Pulmonary artery endothelial cell (primary cell): ENCODE measurements at places on chromosomes 5 and 9.

- no peak for DNase-seq
Observed at GRCh38 chr5:115475788-115476187, 68.8 kb downstream of the FEM1C start.

- no peak for DNase-seq
Observed at GRCh38 chr5:177426566-177427210, at the start of gene GRK6. Gene GRK6, plus strand, starts transcription at chr5:177426676. Its CDS starts 170 bp downstream, at chr5:177426846.

- DNase-seq = no peak
Observed at GRCh38 chr9:131469951-131470350, 32.8 kb upstream of the POMT1 start.

GRCh38 chr5:114238771-114239313, 123.0 kb upstream of the KCNN2 start:
- DNase-seq = no peak

- no peak for DNase-seq
Observed at GRCh38 chr5:179805529-179806249, 977 bp downstream of the MGAT4B start.

- DNase-seq = no peak
Observed at GRCh38 chr9:92561374-92562330, 25.9 kb upstream of the ECM2 start.

DNA sequence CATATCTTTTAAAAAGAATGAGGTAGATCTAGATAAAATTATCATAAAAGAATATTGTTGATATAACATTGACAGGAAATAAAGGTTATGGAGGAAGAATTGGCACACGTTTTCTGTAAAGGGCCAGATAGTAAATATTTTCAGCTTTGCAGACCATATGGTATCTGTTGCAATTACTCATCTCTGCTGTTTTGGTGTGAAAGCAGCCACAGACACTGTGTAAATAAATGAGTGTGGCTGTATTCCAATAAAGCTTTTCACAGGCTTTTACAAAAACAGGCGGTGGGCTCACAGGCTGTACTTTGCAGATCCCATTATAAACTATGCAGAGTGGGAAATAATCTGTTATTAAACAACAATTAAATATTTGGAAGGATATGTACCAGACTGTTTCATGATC, 87.4 kb downstream of the SGCD start:
- DNase-seq = no peak

DNA sequence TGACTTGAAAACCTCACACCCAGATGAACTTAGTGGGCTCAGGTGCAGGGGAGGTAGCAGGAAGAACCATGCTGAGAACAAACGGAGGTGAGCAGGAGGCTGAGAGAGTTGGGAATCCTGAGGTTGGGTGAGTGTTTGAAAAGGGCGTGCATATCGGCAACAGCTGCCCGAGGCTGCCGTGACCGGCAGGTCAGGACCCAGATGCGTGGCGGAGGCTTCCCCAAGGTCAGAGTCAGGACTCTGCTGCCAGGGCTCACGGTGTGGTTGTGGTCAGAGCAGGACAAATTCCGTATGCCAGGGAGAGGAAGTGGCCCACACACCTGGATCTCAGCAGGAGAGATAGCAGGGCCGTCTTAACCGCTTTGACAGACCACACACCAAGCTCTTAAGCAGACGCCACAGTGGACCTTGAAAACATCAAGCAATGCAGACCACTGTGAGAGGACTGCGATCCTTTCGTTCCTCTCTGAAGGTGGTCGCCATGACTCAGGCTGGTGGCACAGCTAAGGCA, 43.1 kb downstream of the ADAMTS16 start:
- DNase-seq = no peak

DNA sequence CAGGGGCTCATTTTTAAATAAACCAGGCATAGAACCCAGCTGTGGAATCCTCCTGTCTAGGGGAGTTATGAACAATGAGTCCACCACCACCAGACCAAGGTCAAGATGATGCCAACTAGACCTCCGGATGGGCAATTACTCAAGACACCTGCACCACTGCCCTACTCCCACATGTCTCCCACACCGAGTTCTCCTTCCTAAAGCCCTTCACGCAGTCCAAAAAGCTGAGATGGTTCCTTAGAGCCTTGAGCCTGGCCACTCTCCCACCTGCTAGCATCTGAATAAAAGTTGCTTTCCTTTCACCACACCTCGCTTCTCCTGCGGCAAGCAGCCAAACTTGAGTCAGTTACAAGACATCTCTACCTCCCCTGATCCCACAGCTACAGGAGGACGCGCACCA, 15.4 kb upstream of the PPP1R26 start:
- DNase-seq = no peak

GRCh38 chr5:9624196-9624947, 5.8 kb downstream of the TAS2R1 start:
- DNase-seq = no peak

DNA sequence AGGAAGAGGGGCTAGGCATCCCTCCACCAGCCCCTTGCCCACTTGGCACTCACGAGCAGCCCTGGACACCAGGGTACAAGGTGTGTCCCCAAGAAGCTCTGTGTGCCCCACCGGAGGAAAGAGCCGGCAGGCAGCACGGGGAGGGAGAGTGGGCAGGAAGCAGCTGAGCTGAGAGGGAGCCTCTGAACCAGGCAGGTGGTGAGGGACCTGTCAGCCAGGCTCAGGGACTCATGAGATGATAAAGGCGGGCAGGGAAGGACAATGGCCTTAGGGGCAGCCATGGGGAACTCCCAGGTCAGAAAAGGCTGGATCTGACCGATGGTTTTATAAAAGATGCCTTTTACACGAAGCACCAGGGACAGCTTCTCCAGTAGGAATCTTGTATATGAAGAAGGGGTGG, 112.0 kb downstream of the VAV2 start:
- DNase-seq = no peak

DNA sequence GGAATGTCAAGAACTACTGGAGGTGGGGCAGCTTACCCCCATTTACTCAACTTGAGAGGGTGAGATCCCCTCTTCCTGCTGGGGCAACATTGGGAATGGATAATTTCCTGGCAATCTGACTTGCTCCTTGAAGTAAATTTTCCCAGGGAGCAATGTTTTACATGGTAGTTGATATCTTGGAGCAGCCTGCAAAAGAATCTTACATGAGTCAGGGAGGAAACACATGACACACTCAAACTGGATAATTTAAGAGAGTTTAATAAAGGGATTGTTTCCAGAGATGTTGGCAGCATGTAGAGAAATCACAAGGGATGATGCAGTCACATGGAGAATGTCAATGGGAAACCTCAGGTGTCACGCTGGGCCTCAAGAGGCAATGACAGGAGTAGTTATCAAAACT, 212.5 kb downstream of the GAS1 start:
- DNase-seq = no peak

DNA sequence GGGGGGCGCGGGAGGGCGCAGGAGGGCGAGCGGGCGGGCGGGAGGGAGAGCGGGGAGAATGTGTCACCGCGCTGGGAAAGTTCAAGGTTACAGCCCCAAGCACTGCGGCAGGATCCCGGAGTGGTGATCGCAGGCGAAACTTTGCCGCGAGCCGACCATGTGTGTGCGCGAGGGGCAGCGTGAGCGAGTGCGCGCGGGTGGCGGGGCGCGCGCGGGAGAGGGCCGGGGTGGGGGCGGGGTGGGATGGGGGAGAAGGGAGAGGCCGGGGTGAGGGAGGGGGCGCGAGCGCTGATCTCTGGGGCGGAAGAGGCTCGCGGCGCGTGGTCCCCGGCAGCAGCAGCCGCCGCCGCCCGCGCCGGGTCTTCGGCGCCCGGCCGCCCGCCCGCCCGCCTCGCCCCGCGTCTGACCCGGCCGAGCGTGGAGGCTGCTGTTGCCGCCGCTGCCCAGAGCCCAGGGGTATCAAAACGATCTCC, at the start of gene NFIB:
TSS of gene NFIB (minus strand) at position 191 of the 473 bp plus-strand sequence. CDS start 630 bp downstream, outside the sequence.
- DNase-seq = no peak
